Upper lobe of right lung (tissue), 1 donor: ENCODE measurements at places on chromosomes 7 and 10.

DNA sequence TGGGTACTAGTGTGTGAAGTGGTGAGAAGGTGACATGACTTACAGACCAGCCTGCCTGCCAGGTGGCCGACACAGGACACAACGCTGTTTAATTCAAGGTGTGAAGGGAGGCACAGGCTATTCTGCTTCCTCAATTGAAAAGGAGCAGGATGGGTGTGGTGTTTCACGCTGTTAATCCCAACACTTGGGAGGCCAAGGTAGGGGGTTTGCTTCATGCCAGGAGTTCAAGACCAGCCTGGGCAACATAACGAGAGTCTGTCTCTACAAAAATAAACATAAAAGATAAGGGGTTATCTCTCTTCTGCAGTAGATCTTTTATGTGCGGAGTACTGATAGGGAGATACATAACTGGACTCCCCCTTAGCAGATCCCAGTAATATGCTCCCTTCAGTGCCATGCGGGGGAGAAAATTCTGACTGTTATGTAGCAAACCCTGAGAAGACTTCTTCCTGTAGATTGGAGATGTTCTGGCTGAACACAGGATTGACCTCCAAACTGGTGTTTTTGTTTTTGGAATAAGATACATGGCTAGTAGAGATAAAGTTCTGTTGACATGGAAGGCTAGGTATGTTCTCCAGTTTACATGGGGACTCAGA, 63.2 kb downstream of the CCNY start:
- no peak for DNase-seq

GRCh38 chr7:41627645-41628298, 75.1 kb downstream of the INHBA start:
- DNase-seq: no peak

GRCh38 chr7:108096996-108097395, 33.2 kb downstream of the LAMB4 start:
- DNase-seq: no peak

- DNase-seq: no peak
These were observed 343.6 kb upstream of the MGMT start for GRCh38 chr10:129123428-129123827.

- no peak for DNase-seq
These were observed 720 bp downstream of the SUN1 start for GRCh38 chr7:832968-833424.

- DNase-seq: no peak
These were observed 44.8 kb downstream of the EGFR start for GRCh38 chr7:55063633-55064032.

DNA sequence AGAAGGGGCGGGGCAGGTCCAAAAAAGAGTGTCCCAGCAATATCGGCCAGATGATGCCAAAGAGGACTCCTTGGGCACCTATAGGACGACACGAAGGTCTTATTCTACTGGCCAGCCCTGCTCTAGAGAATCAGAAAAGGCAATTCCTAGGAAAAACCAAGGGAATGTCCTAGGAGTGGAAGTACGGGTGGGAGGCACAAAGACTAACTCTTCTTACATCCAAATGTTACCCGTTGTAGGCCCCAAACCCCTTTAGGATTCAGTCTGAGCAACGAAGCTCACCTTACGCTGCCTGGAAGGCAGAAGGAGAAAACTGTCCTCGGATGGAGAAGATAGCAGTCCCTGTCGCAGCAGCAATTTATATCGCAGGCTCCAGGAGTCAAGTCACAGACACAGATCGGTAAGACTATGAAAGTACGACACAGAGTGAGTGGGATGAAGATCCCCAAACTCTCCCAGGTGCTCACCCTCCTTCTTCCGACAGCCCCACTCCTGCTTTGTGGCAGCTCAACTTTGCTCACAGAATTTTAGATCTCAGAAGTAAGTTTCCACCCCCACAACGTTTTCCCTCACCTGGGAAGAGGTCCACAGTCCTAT, 558 bp downstream of the TCTN3 start:
- DNase-seq: no peak

- DNase-seq: no peak
These were observed 326.5 kb downstream of the THSD7A start for GRCh38 chr7:11505471-11505985.

GRCh38 chr10:53839440-53840039, 961.5 kb downstream of the PCDH15 start:
- no peak for DNase-seq

DNA sequence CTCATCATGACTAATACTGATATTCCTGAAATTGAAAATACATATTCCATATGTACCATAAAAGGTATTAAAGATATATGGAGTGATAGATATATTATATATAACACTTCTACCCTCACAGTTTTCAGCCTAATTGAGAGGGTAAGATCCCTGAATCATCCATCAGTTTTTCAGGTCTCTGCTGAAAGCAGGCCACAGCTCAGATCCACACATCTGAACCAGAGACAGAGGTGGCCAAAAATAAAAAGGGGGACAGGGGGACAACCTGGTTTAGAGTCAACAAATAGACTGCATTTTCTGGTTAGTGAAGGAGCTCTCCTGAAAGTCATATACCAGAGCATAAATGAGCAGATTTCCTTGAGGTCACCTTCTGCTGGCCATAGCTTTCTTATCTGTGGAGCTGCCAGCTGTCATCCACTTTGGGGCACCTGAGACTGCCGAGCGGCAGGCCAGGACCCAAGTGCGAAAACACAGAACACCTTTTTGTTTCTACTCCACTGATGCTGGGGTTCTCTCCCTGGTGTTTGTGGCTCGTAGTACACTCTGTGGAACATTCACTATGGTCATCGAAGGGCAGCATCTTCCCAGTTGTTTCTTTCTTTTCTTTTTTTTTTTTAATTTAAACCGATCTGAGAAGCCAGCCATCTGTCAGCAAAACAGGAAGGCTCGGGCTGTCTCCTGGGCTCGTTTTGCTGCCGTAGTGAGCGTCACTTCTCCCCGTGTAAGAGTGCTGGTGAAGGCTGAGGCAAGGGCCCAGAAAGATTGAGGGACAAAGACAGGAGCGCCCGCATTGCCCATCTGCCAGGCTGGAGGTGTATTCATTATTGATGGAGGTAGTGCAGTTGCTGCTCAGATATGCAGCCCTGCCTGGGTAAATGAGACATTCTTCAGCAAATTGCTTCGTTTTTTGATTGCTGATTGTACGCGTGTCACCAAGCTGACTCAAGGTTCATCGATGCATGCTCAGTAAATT, 13.5 kb downstream of the IKZF1 start:
- no peak for DNase-seq

GRCh38 chr7:80288175-80289122, 153.8 kb downstream of the GNAI1 start:
- DNase-seq: no peak

DNA sequence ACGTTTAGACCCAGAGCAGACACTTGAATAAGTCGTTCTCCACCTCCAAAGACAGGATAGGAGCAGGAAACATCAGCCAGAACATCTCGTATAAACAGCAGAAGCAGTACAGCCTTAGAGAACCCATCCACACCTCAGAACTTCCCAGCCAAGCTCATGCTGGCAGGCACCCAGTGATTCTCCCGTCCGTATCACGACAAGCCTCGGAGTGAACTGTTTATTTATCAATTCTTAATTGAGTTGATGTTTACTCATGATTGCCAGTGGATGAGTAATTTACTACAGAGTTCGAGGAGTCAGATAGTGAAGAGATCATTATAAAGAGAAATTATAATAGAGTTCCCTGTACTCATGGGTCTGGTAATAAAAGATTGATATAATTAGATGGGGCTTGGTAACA, 811.5 kb downstream of the LRMDA start:
- no peak for DNase-seq

DNA sequence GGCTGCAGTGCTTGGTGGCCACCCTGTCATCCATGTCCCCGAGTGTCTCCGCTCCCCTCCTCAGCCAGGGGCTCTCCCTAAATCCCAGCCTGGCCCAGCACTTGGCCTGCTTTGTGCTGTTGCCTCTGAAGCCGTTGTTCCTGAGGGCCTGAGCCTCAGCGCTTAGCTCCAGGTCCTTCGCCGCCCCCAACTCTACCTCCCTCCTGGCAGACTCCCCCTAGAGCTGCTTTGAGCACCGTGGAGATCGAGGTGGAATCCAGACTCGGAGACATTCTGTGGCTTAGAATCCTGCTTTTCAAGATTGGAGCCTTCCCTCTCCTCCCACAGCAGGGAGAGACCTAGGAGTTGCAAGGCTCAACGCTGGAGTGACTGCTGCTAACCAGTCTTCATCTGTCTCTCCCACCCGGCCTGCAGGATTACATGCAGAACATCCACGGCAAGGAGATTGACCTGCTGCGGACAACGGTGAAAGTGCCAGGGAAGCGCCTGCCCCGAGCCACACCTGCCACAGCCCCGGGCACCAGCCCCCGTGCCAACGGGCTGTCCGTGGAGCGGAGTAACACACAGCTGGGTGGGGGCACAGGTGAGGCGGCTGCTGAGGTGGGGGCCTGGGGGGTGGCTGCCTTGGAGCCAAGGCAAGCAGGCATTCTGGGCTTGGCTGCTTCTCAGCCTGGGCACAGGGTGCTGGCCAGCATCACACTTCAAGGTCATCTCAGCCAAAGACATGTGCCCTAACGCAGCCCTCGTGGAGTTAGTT, 33.3 kb downstream of the GBX1 start:
- peak; percentile 58 for DNase-seq

GRCh38 chr7:134468054-134468453, 9.2 kb upstream of the AKR1B1 start:
- DNase-seq: no peak

- no peak for DNase-seq
These were observed 344.5 kb downstream of the PCLO start for GRCh38 chr7:82818171-82818570.

- DNase-seq: no peak
These were observed 3.0 kb upstream of the AKR1B1 start for GRCh38 chr7:134461916-134462315.

DNA sequence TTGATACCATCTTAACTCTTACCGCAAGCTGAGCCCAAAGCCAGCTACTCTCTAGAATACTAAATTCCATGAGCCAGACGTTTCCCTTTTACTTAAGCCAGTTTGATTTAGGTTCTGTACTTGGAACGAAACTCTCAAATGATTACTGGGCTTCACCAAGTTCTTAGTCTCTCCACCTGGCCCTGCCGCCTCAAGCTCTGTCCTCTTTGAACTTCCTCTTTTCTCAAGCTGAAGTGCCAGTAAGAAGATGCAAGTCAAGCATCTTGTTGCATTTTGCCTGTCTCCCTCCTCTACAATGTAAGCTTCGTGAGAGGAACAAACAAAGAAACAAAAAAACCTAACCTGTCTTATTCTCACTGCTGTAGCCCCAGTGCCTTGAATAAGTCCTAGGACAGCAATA, 358.2 kb upstream of the NPVF start:
- DNase-seq: no peak

DNA sequence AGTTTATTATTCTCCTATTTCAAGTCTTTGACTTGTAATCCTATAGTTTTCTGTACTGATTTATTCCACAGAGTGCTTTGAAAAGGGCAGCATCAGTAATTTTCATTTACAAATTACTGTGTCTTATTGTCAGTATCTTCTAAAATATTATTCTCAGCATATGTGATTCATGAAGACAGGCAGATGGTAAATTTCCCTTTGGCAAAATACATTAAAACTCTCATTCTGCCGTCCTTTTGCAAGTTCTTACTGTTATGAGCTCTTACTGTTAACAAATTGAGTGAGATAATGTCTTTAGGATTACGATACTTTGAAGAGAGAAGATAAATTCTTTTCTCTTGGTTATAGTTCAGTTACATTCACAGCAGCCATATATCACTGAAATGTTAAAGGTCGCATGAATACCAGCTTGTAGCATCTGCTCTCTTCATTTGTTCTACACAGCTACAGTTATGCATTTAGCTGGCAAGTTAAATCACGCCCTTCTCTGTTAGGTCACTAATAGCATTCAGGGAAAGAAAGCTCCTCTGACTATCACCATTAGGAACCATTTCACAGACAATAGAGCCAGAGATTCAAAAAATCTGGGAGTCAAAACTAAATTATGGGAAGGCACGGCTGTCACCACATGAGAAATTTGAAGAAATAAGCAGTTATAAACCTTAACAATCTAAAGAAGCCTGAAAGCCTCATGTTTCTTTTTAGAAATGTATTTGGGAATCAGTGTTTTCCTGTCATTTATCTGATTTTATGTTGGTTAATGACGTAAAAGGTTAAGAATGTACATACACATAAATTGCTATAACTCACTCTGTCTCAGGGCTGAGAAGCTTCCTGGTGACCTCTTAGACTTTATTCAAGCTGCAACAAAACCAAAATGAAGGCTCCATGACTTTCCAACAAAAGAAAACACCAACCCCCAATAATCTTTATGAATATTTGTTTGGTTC, 109.6 kb upstream of the SP4 start:
- no peak for DNase-seq

GRCh38 chr7:115953592-115954255, 76.8 kb downstream of the TFEC start:
- no peak for DNase-seq

DNA sequence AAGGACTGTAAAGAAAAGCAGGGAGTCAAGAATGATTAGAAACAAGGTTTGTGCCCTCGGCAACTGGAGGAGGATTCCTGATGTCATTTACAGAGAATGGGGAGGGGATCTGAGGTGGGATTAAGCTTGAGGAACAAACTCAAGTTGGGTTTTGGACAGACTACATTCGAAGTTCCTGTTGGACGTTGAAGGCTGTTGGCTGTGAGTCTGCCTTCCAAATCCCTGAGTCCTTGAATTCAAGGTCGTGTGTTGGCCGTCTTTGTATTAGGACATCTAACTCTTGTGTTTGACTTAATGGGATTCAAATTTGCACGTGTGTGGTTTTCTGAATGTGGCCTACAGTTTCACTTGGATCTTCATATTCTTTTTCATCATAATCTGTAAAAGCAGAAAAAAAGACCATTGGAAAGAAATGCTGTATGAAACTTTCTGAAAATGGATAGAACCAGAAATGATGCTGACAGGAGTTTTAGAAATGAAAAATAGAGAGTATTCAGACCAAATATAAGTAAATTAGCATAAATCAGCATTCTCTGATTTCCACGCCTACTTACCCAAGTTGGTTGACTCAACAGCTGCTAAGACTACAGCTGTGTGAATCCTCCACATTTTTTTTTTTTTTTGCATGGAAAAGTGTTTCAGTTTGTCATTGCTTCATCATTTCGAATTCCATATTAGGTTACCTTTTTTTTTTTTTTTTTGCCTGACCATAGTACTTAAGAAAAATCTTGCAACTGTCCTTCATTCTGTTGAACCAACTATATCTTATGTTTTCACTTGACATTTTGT, 94.8 kb downstream of the KIAA1217 start:
- no peak for DNase-seq

DNA sequence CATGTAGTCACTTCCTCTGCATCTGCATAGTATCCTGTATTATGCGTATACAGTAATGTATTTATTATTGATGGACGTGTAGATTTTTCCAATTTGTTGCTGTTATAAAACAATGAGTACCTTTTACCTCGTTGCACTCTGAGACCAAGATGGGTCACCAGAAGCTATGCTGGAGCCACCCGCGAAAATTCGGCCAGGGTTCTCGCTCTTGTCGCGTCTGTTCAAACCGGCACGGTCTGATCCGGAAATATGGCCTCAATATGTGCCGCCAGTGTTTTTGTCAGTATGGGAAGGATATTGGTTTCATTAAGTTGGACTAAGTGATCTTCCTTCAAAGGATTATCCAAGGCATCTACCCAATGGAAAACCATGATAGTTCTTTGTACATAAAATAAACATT, 1.0 kb downstream of the PSMC2 start:
- no peak for DNase-seq

GRCh38 chr10:74852381-74852780, 26.0 kb downstream of the KAT6B start:
- no peak for DNase-seq
